ENCODE measurements at places on chromosomes 5 and 9.

DNA sequence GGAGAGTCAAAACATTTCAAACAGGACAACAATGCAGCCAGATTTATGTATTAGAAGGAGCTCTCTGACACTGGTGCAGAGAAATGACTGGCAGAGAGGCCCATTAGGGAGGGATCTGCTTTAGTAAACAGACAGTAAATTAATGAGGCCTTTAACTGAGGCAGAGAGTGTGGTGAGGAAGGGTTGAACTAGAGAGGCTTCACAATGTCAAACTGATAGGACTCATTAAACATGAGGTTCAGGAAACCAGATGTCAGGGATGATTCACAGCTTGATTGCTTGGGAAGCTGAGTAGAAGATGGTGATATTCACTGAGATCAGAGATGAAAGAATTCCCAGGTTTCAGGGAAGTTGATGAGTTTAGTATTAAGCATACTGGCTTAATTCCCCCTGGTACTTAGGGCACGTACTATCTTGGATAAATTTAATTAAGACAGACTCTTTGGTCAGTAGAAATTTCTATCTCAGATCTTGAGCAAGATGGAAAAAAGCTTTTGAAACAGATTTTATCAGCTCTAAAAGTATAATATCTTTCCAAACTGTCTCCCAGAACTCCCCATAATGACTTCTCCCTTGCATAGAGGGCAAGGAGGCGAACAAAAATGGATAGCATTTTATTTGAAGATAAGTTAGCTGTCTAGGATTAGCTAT lies 8.6 kb upstream of the MUSK start:
- no peak for DNase-seq

GRCh38 chr5:68592351-68592750 lies 376.8 kb downstream of the PIK3R1 start:
- no peak for DNase-seq

GRCh38 chr9:89529243-89530035 lies 31.5 kb upstream of the SEMA4D start:
- no peak for DNase-seq

- DNase-seq = peak; percentile 88
Measured at GRCh38 chr5:42756606-42757601, at the start of gene CCDC152. Gene CCDC152 (plus strand): TSS chr5:42756818. CDS start chr5:42759122, 2,304 bp downstream.

DNA sequence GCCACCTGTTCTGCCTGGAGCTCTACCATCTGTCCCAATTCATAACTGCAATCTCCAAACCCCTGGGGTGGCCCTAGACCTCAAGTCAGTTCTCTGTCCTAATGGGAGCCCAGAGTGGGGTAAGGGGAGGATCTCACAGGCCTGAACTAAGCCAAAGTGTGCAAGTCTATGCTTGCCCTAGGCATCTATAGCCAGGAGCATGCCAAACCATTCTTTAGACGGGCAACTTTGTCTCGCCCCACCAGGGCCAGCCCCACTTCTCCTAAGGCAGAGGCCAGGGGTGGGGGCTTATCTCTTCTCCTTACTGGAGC lies 3.3 kb downstream of the ACSL6 start:
- no peak for DNase-seq

DNA sequence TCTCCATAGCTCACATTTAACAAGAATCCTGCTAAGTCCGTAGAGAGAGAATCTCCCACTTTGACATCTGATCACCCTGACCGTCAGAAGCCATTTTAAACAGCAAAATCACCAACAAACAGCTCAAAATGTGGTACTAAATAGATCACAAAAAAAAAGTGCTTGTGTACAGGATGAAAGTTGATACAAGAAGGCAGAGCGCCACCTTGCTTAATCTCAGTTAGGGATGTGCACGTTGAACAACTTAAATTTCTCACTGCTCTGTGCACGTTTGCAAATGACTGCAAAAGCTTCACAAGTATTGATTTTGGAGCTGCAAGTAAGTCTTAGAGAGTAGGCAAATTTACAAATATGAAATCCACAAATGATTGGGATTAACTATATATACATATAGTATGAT lies 63.1 kb upstream of the NREP start:
- no peak for DNase-seq

- DNase-seq = no peak
Measured at GRCh38 chr5:76946090-76946489, 6.8 kb upstream of the CRHBP start.

- DNase-seq = no peak
Measured at GRCh38 chr9:116447934-116448333, 239.2 kb upstream of the TRIM32 start.

DNA sequence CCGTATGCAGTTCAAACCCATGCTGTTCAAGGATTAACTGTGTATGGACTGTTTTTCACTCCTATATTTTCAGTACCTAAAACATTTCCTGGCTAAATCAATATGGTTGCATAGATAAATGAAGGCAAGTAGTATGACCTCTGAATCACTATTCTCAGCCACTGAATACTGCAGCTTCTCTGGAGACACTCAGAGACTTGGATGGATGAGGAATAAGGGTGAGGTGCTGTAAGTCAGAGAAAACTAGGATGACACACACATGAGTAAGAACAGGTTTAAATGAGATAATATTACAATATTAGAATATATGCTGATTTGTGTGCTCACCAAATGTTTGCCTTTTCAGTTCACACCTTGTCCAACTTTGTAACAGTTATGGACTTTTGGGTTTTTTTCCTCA lies 26.0 kb upstream of the ANXA1 start:
- DNase-seq = no peak

- no peak for DNase-seq
Measured at GRCh38 chr5:31412324-31412723, 119.6 kb downstream of the DROSHA start.

- no peak for DNase-seq
Measured at GRCh38 chr9:106779796-106780195, 83.2 kb upstream of the ZNF462 start.

- DNase-seq = no peak
Measured at GRCh38 chr5:118554981-118555380, 433.4 kb downstream of the DTWD2 start.

GRCh38 chr5:1300581-1301083 lies 5.8 kb upstream of the TERT start:
- DNase-seq = no peak

GRCh38 chr5:115384587-115385375 lies 88.3 kb upstream of the CCDC112 start:
- no peak for DNase-seq

DNA sequence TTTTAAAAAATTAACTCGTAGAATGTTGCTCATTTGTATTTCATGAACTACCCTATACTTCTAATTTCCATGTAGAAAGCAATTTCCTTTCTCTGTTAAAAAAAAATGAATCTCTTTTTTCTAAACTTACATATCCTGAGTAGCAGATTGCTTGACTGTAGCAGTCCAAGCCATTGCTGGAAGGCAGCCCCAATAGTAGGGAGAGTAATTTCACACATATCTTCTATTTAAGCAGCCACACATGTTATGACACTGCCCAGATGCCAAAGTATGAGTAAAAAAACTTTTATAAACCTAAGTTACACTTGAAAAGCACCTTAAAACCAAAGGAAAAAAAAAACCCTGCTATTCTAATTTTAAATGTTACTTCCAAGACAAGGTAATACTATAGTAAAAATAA lies 69.6 kb downstream of the FBXL17 start:
- DNase-seq = no peak

GRCh38 chr9:33750307-33750838 lies 45.0 kb upstream of the PRSS3 start:
- no peak for DNase-seq

DNA sequence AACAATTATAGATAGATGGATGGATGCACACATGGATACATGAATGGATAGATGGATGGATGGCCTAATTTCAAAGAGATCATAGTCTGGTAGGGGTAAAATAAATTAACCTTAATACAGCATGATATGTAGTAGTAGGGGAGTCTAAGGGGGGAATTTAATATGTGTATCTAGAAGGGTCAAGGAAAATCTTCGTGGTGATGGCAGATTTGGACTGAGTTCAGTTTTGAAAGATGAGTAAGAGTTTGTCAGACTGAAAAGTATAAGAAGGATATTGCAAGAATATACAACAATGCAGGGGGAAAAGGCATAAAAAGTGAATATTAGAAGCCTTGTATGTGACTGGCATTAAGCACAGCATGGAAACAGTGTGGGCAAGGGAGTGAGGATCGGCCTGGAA lies 98.7 kb downstream of the ZNF462 start:
- no peak for DNase-seq

DNA sequence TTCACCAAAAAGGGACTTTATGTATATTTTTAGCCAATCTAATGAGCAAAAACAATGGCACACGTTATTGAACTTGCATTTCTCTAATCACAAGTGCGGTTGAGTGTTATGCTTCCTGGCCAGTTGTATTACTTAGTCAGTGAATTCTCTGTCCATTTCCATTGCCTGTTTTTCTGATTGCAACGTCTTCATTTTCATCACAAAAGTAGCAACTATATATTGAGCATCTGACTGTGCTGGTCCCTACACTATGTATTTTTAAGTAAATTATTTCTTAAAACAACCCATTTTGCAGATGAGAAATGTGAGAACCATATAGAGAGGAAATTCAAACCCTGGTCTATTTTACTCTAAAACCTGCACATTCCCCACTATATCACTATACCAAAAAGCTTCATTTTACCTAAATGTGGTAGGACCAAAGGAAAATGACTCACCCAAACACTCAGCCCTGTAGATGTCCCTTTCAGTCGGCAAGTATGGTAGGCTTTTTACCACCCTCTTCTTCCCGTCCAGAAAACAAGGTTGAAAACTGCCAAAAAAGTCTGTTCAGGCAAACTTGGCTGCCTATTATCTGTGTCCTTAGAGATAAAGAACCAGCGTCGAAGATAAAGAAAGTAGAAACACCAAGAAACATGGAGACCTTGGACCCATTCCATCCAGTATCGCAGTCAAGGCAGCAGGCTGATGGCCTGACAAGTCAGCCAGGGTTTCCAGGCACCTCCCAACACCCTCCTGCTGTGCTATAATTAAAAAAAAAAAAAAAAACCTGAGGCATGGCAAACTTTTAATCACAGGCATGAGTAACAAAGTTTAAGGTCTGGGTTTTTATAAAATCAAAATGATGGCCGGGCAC lies 18.8 kb upstream of the FAM13B start:
- DNase-seq = no peak

- DNase-seq = no peak
Measured at GRCh38 chr5:177372034-177372896, 12.0 kb upstream of the SLC34A1 start.

- DNase-seq = peak; percentile 77
Measured at GRCh38 chr5:149128023-149128875, 13.0 kb upstream of the ABLIM3 start.

DNA sequence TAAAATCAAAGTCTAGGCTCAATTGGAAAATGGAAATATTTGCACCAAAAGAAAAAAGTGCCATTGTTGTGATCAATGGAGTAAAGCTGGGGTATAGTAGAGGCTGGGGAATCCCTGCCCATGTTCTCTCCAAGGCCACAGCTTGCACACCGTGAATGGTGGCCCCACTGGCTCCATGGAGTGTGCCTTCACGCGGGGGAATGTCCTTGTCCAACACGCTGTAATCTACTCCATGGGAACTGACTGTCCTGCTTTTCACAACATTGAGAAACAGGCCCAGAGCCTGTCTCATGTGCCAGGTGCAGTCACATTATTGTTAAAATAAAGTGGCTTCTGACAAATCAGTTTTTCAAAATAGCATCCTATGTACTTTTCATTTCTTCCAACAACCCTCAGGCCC lies 33.1 kb upstream of the ITGA2 start:
- DNase-seq = no peak
